ENCODE measurements at places on chromosomes 13 and 19.

DNA sequence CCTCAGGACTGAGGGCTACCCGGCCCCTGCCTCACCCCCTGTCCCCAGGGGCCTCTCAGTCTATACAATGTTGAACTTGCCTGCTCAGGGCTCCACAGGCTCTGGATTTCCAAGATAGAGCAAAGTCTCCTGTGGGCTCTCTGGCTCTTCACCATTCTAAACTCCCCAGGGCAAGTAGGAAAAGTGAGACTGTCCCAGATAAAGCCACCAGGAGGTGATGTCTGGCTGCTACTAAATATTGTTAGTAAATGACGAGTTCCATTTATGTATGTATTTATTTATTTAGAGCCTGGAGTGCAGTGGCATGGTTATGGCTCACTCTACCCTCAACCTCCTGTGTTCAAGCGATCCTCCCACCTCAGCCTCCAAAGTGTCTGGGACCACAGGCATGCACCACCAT lies 73.6 kb upstream of the SIAH3 start:
- no peak for DNase-seq

GRCh38 chr13:110772091-110772984 lies 58.8 kb downstream of the ING1 start:
- DNase-seq, result no peak

DNA sequence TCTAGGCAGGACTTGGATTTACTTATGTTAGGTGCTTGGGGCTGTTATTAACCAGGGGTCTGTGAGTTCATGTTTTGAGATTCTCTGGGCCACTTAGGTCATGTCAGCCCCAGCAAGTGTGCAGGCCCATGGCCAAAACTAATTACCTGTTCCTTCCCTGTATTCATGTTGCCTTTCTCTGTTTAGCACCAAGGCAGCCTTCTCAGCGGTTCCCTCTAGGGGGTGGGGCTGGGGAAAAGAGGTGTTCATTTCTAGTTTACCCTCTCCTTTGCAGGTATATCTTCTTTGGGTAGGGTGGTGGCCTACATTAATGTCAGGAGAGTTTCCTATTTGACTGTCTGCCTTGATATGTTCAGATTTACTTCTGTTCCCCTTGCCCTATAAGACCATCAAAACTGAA lies 61.7 kb downstream of the PDS5B start:
- no peak for DNase-seq

DNA sequence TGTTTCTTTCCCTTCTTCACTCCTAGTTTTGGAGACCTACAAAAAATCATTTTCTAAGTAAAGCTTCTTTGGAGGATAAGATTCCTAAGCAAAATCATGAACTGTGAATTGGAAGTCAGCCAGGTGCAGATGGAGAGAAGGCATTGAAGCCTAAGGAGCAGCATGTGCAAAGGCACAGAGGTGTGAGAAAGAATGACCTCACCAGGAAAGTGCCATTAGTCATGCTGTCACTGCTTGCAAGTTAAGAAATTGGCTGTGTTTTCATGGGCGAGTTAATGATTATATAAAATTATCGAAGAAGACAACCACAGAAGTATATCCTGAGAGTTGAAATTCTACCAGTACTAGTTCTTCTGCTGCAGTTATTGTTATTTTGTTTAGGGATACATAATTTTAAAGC lies 80.3 kb upstream of the KLHL1 start:
- DNase-seq, result no peak

GRCh38 chr13:84605927-84606326 lies 723.7 kb upstream of the SLITRK1 start:
- DNase-seq, result no peak
